ENCODE measurements at places on chromosomes 13 and 19. TPM values are rescaled to one million over a fixed set of nuclear protein-coding genes. Genes with fewer than 3 reads are reported as not detected.

Gene BEST2
- 10.4 TPM for total RNA-seq

Gene CEBPG
- 45.1 TPM for total RNA-seq

Gene OR10H1
- total RNA-seq: not detected

Gene SYNGR4
- total RNA-seq: not detected

Gene BICRA
- total RNA-seq: 37.7 TPM

Gene SLC15A1
- 2.4 TPM for total RNA-seq

Gene MUC16
- total RNA-seq: 0.42 TPM

Gene C1QTNF9
- not detected for total RNA-seq

Gene ACP7
- 0.97 TPM for total RNA-seq

Gene KLK4
- total RNA-seq: 0.76 TPM

Gene METTL21C
- not detected for total RNA-seq

Gene JAK3
- total RNA-seq: 4.2 TPM

Gene ELAVL1
- total RNA-seq: 118 TPM

Gene ZNF83
- total RNA-seq: 20.6 TPM

Gene CYP2A7
- total RNA-seq: not detected

Gene KIR3DL2
- not detected for total RNA-seq

Gene PLIN4
- total RNA-seq: 0.70 TPM

Gene FBL
- total RNA-seq: 403 TPM

Gene SMAD9
- 1.3 TPM for total RNA-seq

Gene TEX26
- not detected for total RNA-seq

Gene CEBPA
- 5.0 TPM for total RNA-seq

Gene DPY19L3
- total RNA-seq: 43.3 TPM

Gene YJEFN3
- 0.85 TPM for total RNA-seq

Gene CCNA1
- total RNA-seq: 7.4 TPM

Gene ZNF728
- not detected for total RNA-seq

Gene GRAMD1A
- total RNA-seq: 141 TPM

Gene CGB8
- not detected for total RNA-seq

Gene ICAM5
- 2.7 TPM for total RNA-seq

Gene ANKRD24
- total RNA-seq: 18.0 TPM

Gene TMPRSS9
- 0.16 TPM for total RNA-seq

Gene CCDC61
- total RNA-seq: 16.4 TPM

Gene ZNF235
- 3.8 TPM for total RNA-seq

Gene PRKCG
- 15.9 TPM for total RNA-seq

Gene CD79A
- total RNA-seq: not detected

Gene PRODH2
- total RNA-seq: not detected

Gene SPRED3
- 3.9 TPM for total RNA-seq

Gene SLC7A9
- total RNA-seq: not detected

Gene SIGLEC12
- not detected for total RNA-seq

Gene OSCAR
- total RNA-seq: 0.31 TPM

Gene ICAM3
- 9.6 TPM for total RNA-seq

Gene PGLYRP1
- not detected for total RNA-seq

Gene RNF17
- total RNA-seq: not detected

Gene ZNF415
- total RNA-seq: 3.9 TPM

Gene ZNF43
- total RNA-seq: 59.8 TPM

Gene ZNF625
- 28.2 TPM for total RNA-seq

Gene SLITRK6
- total RNA-seq: 0.45 TPM

Gene NCAN
- 8.0 TPM for total RNA-seq

Gene STARD13
- total RNA-seq: 2.9 TPM

Gene U2AF1L4
- total RNA-seq: 14.3 TPM

Gene CEACAM20
- total RNA-seq: not detected
